ENCODE measurements at places on chromosomes 6 and 20. TPM values are rescaled to one million over a fixed set of nuclear protein-coding genes. Genes with fewer than 3 reads are reported as not detected.

The SEMG1 gene
- total RNA-seq, result not detected

The GTSF1L gene
- not detected for total RNA-seq

The RTEL1 gene
- 9.2 TPM for total RNA-seq

The ME1 gene
- 4.0 TPM for total RNA-seq

The DEFB129 gene
- total RNA-seq, result not detected

The CRISP2 gene
- total RNA-seq, result not detected

The MYLK2 gene
- total RNA-seq, result 55.9 TPM

The SIRPG gene
- not detected for total RNA-seq

The KAT14 gene
- 19.1 TPM for total RNA-seq

The OPRM1 gene
- total RNA-seq, result 0.92 TPM

The RNF39 gene
- total RNA-seq, result 1.8 TPM

The LAMP5 gene
- 1.7 TPM for total RNA-seq

Measured in tongue (tissue), 3 donors.